Stimulated activated CD8-positive, alpha-beta memory T cell treated with anti-CD3 and anti-CD28 coated beads, Interleukin-4, amount 100 ng/mL, for 24 hours (primary cell): ENCODE measurements at places on chromosomes 2 and 18.

GRCh38 chr2:32825291-32825712 lies 121.5 kb upstream of the LTBP1 start:
- no peak for DNase-seq

DNA sequence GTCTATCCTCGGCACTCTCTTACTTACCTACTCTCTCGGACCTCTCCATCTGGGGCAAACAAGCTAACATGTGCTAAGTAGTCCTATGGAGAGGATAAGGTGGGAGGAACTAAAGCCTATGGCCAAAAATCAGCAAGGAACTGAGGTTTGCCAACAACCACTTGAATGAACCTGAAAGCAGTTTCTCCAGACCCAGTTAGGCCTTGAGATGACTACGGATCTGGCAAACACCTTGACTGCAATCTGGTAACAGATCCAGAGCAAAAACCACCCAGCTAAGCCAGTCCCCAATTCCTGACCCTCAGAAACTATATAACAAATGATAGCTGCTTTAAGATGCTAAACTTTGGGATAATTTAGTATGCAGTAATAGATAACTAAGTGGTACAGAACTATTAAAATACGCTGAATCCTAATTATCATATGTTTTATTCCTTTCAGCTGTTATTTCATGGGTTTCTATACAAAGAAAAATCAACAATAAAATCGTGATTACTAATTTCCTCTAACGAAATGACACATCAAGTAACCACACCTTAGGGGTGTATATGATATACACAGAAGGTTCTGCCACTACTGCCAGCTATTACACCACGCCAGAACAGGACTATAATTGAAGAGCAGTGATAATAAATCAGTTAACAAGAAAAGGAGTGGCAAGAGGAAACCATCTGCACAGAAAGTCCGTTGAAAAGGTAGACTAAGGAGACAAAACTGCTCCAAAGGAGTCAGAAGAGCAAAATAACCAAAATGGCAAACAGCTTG lies 3.2 kb downstream of the FARSB start:
- DNase-seq, result no peak

- DNase-seq, result no peak
Observed at GRCh38 chr18:24208270-24209035, 69.6 kb downstream of the CABYR start.

DNA sequence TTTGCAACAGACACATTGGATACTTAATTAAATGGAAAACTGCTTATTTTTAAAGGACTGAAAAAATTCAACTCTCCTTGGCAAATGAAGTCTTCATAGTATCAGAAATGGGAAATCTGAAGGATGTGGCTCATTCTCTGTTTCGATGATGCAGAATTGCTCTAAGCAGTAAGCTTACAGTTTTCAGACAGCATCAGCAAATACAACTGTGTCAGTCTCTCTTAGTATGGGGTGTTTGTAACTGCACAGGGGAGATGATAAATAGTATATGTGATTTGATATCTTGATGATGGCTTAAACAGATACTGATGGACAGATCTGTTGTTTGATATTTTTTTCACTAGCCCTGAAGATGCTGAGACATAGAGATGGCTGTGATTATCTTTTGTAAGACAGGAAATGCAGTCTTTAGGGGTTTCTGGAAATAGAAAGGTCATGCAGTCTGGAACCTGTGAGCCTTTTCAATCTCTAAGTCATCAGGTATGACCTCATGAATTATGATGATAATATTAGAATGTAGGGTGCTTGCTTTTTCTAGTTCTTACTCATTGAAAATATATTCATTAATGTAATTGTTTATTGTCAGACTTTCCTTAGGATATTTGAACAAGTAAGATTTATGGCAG lies 84.2 kb downstream of the SLC4A10 start:
- DNase-seq, result no peak

DNA sequence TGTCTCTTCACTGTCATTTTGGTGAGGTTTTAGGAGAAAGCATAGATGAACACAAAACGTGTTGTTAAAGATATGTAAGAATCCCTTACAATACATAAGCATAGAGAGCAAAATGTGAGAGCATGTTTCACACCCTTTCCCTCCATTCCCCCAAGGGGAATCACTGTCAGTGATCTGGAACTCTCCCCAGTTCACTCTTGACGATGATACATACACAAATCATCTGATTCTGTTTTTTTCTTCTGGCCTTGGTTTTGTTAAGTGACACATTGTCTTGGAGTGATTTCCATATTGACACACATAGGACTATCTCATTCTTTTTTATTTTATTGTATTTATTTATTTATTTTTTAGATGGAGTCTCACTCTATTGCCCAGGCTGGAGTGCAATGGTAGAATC lies 53.7 kb upstream of the TANC1 start:
- DNase-seq, result no peak

DNA sequence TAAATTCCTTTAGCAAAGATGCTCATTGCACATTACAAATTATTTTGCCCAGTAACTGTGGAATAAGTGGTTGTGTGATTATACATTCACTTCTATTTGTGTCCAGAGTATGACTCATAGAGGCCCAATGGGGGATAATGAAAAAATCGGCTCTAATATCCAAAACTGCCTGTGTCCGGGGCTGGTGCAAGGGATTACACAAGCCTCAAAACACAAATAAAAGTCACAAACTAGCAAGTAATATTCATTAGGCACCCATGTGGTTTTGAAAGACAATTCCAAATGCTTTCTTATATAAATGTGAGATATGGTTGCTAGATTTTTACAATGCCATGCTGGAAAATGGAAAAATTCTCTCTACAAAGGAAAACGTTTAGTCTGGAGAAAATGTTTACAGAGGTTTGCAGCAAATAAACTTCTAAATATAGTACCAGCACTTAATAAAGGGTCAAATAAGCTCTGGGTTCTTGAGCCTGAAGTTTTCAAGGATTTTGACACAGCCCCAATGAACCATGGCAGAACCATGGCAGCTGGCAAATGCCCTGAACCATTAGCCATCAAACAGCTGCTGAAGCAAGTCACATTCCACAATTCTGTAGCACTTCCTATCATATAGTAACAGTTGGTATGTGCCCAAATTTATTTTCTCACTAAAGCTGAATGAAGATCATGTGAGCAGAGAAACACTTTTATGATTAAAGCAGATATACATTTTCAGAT lies 40.5 kb downstream of the IRS1 start:
- no peak for DNase-seq

GRCh38 chr2:177239932-177240630 lies 24.4 kb downstream of the NFE2L2 start:
- DNase-seq, result no peak

- no peak for DNase-seq
Observed at GRCh38 chr18:963276-963675, 58.6 kb downstream of the ADCYAP1 start.

- DNase-seq, result no peak
Observed at GRCh38 chr2:164495491-164496223, 125.6 kb downstream of the GRB14 start.

DNA sequence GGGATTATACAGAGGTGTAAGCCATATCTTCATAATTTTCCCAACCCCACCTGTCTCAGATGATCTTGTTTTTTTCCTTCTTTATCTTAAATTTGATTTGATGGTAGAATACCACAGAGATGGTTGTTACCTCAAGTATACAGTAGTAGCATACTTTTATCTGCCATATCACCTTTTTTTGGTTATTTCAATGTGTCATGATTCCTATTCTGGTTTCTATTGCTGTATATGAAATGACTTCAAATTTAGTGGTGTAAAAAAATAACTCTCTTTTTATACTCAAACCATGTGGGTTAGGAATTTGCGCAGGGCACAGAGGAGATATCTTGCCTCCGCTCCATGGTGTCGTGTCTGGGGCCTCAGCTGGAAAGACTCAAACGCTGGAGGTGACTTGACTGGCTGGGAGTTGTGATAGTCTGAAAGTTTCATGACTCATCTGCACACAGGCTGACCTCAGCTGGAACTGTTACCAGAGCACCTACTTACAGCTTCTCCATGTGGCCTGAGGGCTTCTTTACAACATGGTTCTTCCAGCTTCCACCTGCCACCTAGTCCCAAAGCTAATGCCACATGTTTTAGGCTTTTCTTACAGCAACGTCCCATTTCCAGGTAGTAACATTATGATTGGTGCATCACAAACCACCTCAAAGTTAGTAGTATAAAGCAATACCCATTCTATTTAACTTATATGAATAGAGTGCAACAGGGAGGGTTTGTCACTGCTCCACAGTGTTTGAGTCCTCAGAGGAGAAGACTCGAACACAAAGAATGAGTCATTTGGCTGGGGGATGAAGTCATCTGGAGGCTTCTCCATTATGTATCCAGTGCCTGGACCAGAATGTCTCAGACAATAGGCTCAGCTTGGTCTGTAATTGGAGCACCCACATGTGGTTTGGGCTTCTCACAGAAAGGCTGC lies 82.3 kb upstream of the XPO1 start:
- DNase-seq, result no peak

DNA sequence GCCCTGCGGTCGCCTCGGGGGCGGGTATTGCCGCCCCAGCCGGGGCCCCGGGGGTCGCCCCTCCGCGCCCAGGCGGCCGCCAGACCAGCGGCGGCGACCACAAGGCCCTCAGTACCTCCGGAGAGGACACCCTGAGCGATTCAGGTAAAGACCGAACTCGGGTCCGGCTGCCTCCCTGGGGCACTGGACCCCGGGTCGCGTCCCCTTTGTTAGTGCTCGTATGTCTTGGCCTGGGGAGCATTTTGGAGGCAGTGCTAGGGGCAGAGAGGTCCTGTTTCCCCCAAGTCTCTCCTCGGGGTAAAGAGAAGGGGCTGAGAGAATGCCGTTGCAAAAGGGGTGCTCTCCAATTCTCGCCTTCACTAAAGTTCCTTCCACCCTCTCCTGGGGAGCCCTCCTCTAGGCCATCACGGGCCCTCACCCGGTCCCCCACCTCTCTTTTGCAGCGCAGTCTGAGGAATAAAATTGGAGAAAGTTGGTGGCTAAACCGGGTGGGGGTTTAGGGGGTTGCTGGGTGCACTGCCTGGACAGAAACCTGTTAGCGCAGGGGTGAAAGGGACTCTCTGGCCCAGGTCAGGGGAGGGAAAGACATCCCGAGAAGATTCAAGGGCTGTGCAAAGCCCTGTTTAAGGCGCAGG lies 2.5 kb downstream of the MYCN start:
- no peak for DNase-seq

- DNase-seq, result no peak
Observed at GRCh38 chr2:149527998-149528755, 59.4 kb downstream of the MMADHC start.

GRCh38 chr2:142220901-142221300 lies 90.1 kb upstream of the LRP1B start:
- no peak for DNase-seq

DNA sequence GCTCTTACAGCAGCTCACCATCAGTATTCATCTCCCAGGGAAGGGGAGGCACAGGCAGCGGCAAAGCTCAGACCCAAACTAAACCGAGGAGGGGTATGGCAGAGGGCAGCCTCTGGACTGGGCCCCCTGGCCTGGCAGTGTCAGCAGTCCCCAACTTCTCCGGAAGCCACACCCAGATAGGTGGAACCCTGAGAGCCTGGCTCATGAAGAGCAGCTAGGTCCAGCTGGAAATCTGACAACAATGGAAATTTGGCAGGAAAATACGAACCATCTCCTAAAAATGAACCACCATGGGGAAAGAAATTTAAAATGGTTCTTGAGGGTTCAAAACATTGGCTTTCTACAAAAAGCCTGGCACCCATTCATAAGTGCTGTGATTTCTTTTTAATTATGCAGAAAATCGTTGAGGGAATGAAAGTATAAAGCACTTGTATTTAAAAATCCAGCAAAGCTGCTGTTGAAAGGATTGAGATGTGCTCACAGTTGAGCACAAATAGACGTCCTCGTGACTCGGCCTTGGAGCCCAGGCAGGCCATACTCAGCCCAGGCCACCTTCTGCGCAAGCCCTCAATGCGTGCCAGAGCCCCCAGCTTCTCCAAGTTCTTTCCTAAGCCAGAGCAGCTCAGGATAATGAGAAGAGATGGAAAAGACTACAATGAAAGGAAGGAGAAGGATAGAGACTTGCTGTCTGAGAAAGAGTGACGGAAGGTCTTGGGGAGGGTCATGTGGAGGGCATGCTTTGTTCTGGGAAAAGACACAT lies 93.0 kb downstream of the COL6A3 start:
- DNase-seq, result no peak
